ENCODE measurements at places on chromosomes 13 and 19.

GRCh38 chr13:107883561-107884175 is 331.7 kb downstream of the LIG4 start:
- DNase-seq, result no peak

GRCh38 chr13:112330479-112331381 is 45.4 kb upstream of the SPACA7 start:
- no peak for DNase-seq

- no peak for DNase-seq
These were observed 257.5 kb upstream of the STARD13 start for GRCh38 chr13:33543089-33543459.

GRCh38 chr19:48558018-48558684 is 6.2 kb downstream of the SULT2B1 start:
- no peak for DNase-seq

- DNase-seq, result no peak
These were observed 388.0 kb downstream of the LMO7 start for GRCh38 chr13:76024151-76024550.

DNA sequence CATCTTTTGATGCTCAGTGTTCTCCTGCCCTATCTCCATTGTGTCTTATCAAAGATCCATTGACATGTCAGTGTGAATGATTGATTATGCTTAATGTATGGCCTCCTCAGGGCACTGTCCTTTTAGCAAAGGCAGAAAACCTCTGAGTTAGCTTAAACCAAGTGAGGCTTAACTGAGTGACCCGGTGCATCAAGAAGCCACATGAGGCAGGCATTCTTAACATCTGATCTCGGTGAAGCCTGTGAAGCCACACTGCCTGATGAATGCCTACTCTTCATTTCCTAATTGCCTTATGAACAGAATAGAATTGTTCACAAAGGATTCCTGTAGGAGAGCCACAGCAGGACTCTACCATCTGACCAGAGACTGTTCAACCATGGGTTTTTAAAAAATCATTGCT is 168.1 kb upstream of the SOX21 start:
- no peak for DNase-seq

DNA sequence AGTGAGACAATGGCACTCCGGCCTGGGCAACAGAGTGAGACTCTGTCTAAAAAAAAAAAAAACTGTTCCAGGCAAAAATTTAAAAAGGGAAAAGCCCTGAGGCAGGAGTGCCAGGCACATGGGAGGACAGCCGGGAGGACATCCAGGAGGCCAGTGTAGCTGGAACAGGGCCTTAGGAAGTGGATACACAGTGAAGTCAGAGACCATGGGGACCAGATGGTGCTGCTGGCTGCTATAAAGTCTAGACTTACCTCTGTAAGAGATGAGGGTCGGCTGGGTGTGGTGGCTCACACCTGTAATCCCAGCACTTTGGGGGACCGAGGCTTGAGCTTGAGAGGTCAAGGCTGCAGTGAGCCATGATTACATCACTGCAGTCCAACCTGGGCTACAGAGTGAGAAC is 15.0 kb downstream of the HAS1 start:
- DNase-seq, result no peak

DNA sequence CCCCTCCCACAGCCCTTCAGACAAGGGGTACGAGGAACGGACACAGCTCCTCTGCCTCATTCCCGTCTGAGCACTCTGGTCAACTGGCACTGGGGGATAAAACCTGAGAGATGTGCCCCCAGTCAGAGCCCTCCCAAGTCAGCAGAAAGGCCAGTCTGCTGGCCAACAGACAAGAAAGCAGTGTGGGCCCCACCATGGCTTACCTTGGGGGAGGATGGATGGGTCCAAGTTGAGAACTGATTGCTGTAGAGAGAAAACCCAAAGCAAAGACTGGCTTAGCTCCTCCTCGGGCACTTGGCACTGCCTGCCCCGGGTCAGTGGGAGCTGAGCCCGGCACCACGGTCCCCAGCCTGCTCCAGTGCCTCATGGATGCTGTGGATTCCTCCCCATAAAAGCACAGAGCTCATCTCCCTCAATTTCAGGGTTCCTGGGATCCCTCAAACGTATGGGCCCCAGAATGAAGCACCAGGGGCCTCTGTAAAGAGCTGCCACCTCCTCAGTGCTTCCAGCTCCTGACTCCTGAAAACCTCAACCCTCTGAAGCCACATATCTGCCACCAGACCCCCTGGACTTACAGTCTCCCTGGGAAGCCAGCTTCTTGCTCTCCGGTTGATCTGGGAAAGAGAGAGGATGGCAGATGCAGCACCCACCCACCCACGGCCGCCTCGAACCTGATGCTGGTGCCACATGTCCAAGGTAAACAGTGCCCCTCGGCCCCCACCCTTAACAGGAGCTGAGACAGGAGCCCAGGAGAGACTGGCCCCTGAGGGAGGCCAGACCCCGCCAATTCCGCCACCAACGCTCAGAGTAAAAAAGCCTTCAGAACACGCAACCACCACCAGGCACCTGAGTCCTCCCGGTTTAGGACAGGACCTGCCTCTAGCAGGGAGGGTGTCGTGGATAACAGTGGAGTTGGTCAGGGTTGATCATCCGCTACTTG is 3.3 kb downstream of the KHSRP start:
- DNase-seq, result no peak

DNA sequence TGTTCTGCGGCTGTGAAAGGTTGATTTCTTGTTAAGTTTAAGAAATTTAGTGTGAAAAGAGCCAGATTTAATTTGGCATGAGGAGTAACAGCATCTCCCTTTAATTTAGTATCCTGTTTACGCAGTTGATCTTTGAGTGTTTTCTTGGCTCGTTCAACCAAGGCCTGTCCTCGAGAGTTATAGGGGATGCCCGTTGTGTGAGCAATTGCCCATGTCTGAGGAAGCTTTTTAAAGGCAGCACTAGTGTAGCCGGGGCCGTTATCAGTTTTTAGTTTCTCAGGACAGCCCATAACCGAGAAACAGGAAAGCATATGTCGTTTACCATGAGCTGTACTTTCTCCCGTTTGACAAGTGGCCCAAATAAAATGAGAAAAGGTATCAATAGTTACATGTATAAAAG is 47.5 kb upstream of the ZNF43 start:
- no peak for DNase-seq

DNA sequence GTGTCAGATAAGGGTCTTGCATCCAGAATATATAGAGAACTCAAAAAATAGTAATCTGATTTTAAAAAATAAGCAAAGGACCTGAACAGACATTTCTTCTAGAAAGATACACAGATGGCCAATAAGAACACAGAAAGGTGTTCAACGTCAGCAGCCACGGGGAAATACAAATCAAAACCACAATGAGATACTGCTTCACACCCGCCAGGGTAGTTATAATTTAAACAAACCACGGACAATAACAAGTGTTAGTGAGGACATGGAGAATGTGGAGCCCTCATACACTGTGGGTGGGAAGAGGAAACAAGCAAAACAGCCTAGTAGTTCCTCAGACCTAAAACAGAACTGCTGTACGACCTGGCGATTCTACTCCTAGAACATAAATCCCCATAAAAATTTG is 26.7 kb upstream of the NAPA start:
- no peak for DNase-seq

DNA sequence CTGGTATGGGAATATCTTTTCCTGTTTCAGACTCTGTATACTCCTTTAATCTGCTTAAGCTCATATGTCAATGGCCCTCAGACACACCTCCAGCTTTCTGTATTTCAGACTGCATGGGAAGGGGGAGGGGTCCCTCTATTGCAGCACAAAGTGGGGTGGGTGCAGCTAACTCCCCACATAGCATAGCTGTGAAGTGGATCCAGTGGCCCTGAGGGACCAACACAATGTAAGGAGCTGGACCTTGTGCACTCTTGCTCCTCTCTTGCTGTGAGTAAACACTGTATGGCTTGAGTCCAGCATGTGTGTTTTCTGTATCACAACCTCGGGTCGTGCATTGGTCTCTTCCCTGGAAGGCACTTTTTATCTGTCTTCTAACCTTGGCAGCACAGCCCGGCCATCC is 669.9 kb downstream of the PCDH9 start:
- DNase-seq, result no peak

- peak; percentile 39 for DNase-seq
These were observed 780 bp upstream of the GTF2F2 start for GRCh38 chr13:45119469-45119990.

- DNase-seq, result no peak
These were observed 424.5 kb downstream of the ITGBL1 start for GRCh38 chr13:101876951-101877350.

DNA sequence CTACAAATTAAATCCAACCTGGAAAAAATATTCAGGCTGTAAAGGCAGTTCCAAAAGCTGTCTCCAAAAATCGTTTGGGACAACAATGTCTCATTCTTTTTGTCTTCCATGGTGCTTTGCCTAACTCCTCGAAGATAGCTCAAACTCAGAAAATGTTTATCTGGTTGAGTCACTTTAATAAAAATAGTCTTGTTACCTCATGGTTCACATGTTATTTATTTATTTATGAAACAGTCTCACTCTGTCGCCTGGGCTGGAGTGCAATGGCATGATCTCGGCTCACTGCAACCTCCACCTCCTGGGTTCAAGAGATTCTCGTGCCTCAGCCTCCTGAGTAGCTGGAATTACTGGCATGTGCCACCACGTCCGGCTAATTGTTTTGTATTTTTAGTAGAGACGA is 4.9 kb upstream of the BRD4 start:
- no peak for DNase-seq

DNA sequence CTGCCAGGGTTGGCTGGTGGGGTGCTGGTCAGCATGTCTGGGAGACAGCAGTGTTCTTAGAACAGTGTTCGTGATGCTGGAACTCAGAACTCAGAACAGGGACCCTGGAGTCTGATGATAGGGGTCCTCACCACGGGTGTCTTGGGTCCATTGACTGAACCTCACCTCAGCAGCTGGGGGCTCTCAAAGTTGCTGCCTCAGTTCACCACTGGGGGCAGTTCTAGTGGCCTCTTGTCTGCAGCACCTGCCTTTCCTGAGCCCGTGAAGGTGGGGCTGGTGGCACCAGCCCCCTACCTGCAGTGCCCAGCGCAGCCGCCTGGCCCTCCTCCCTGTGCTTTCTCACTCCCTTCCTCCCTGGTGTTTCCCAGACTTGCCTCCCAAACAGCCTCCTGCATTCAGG is 28.5 kb downstream of the SAFB start:
- DNase-seq, result no peak

GRCh38 chr13:83162493-83162892 is 719.8 kb downstream of the SLITRK1 start:
- no peak for DNase-seq

- no peak for DNase-seq
These were observed 655.0 kb downstream of the OLFM4 start for GRCh38 chr13:53683608-53684007.

DNA sequence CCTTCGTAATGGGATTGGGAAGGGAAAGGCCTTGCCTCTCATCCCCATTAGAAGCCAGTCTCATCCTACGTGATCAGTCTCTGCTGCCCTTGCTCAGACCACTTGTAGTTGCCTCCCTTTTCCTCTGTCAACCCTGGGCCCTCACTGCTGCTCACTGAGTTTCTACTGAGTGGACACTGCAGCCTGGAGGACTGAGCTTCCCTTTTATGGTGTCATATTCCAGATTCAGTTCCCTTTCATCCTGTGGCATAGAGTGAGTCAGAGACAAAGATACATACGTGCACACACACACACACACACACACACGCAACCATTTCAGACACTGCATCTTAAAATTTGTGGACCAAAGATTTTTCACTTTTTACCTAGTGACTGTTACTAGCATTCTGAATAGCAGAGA is 56.6 kb downstream of the COG3 start:
- DNase-seq, result no peak

DNA sequence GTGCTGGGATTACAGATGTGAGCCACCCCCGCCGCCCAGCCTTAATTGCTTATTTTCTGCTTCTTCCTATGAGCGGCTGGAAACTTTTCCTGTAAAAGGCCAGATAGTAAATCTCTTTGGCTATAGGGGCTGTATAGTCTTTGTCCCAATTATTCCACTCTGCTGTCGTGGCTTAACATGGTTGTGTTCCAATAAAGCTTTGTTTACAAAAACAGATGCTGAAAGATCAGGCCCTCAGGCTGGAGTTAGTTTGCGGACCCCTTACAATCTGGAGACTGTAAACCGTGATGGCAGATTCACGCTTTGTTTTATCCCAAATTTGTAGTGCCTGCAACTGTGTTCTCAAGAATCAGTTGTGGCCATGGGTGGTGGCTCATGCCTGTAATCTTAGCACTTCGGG is 10.7 kb downstream of the KCNC3 start:
- no peak for DNase-seq

GRCh38 chr13:53054569-53054968 is 26.0 kb downstream of the OLFM4 start:
- DNase-seq, result no peak

- no peak for DNase-seq
These were observed 1.2 kb downstream of the INAFM1 start for GRCh38 chr19:47275791-47276461.

- peak; percentile 31 for DNase-seq
These were observed 19.7 kb downstream of the ZFR2 start for GRCh38 chr19:3849092-3849491.

- no peak for DNase-seq
These were observed 68.6 kb downstream of the EFNB2 start for GRCh38 chr13:106466691-106467426.

GRCh38 chr13:106906426-106906996 is 338.6 kb upstream of the ARGLU1 start:
- DNase-seq, result no peak

DNA sequence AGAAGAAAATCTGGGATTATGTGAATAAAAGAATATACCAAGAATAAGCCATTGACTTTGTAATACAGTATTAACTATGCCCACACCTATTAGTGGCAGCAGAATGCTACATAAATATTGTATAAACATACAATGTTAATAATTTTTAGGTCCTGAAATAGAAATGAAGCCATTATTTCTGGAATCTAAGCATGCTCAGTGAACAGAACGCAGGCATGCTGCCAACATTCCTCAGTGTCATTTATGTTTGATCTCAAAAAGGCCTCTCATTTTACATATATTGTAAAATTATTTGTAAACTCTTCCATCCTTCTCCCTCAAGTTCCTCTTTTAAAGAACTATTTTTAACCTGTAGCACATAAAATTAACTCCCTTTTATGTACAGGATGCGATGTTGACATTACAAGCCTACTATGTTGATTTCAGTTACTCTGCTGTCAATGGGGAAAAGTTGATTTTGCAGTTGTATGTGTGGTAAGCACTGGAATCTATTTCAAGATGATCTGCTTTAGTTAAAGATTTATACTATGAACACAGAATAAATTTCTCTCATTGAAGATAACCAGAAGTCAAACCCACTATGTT is 118.8 kb downstream of the VWA8 start:
- no peak for DNase-seq

- DNase-seq, result no peak
These were observed 30.2 kb downstream of the PEX11G start for GRCh38 chr19:7458675-7459074.

DNA sequence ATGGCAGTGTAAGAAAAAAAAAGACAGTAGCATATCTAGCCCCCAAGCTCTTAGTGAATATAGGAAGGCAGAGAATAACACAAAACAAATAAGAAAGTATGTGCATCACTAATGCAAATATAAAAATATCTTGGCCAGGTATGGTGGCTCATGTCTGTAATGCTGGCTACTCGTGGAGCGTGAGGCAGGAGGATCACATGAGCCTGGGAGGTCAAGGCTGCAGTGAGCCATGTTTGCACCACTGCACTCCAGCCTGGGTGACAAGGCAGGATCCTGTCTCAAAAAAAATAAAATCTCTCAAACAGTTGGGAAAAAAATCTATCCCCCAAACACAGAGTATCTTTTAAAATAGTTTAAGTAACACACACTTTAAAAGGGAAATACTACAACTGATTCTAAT is 17.4 kb downstream of the SPART start:
- no peak for DNase-seq
